Stimulated activated CD4-positive, alpha-beta T cell treated with anti-CD3 and anti-CD28 coated beads, Interleukin-2, amount 100 ng/mL, for 24 hours (primary cell): ENCODE measurements at places on chromosomes 6 and 20.

GRCh38 chr6:64334636-64335035 lies 699.0 kb downstream of the PHF3 start:
- no peak for DNase-seq

- DNase-seq: no peak
Measured at GRCh38 chr6:47023573-47023972, 18.6 kb downstream of the ADGRF1 start.

GRCh38 chr6:21457647-21458046 lies 135.9 kb upstream of the SOX4 start:
- no peak for DNase-seq

- DNase-seq: peak; percentile 90
Measured at GRCh38 chr6:158819213-158819976, at the start of gene EZR. TSS of gene EZR (minus strand) at chr6:158819368. CDS start at chr6:158818093, 1,275 bp downstream.

DNA sequence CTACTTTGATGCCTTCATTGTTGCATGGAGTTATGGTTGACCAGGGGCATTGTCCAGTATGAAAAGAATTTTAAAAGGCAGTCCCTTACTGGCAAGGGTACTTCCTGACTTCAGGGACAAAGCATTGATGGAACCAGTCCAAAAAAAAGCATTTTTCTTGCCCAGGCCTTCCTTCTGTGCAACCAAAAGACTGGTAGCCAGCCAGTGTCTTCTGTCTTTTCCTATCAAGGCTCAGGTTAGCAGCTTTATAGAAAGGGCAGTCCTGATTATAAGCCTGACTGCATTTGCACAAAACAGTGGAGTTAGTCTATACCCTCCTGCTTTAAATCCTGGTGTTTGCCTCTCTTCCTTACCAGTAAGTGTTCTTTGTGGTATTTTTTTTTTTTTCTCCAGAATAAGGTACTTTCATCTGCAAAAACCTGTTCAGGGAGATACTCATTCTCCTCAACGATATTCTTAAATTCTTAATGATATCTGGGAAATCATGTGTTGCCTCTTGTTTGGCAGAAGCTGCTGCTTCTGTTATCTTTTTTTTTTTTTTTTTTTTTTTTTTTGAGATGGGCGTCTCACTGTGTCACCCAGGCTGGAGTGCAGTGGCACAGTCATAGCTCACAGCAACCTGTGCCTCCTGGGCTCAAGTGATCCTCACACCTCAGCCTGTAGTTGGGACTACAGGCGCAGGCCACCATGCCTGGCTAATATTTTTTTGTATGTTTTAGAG lies 33.9 kb downstream of the SCAF8 start:
- DNase-seq: no peak

- DNase-seq: no peak
Measured at GRCh38 chr6:155422635-155423034, 33.0 kb downstream of the NOX3 start.
